ENCODE measurements at places on chromosomes 4 and X.

- DNase-seq = no peak
These were observed 18.2 kb downstream of the PRDM8 start for GRCh38 chr4:80215449-80216052.

- DNase-seq = no peak
These were observed 49.2 kb downstream of the CCKAR start for GRCh38 chr4:26441102-26441501.

DNA sequence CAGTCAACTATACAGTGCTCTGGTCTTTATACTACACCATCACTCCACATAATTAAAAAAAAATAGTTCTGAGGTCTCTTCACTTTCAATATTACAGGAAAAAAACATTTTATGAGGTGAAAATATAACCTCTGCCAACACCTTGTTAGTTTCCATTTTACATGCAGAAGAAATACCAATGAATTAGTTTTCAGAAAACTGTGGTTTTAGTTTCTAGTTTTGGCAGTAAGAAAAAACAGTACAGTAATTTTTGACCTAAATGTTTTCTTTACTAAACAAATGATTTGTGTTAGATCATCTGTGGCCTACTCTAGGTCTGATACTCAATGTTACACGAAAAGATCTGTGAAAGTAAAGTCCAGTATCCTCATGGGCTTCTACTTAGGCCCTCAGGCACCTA lies 10.0 kb downstream of the SULT1E1 start:
- DNase-seq = no peak

DNA sequence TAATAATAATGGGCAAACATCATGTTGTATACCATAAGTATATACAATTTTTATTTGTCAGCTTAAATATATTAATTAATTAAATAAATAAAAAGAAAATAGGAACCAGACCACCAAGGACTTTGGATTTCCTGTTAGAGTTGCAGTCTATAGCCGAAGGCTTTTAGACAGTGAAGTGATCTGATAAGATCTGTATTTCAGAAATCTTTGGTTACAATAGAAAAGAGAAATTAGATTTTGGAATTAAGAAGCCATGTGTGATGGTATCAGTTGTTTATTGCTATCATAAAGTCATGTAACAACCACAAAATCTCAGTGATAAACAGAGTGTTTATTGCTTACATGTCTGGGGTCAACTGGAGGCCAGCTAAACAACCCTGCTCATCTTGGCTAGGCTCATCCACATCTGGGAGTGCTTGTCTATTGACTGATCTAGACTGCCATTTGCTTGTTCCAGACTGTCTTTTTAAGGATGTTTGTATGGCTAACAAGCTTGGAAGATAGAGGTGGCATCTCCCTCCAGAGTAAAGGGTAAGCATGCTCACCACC lies 142.1 kb upstream of the USP9X start:
- no peak for DNase-seq

GRCh38 chrX:39730662-39731329 lies 367.0 kb downstream of the BCOR start:
- peak; percentile 68 for DNase-seq
